Activated CD8-positive, alpha-beta memory T cell treated with anti-CD3 and anti-CD28 coated beads for 48 hours (primary cell): ENCODE measurements at places on chromosomes 11 and 22.

GRCh38 chr22:29587938-29588699 lies 7.2 kb upstream of the NIPSNAP1 start:
- DNase-seq = no peak

- DNase-seq = no peak
Observed at GRCh38 chr11:87298155-87298554, 260.4 kb downstream of the TMEM135 start.

GRCh38 chr22:17106785-17107546 lies 14.2 kb downstream of the TMEM121B start:
- DNase-seq = no peak

GRCh38 chr11:21968702-21969101 lies 224.2 kb upstream of the ANO5 start:
- no peak for DNase-seq

DNA sequence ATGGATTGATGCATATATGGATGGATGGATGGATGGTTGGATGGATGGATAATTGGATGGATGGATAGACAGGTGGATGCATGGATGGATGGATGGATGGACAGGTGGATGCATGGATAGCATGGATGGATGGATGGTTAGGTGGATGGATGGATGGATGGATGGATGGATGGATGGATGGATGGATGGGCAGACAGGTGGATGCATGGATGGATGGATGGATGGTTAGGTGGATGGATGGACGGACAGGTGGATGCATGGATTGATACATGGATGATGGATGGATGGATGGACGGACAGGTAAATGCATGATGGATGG lies 52.5 kb downstream of the MACROD1 start:
- DNase-seq = no peak

- no peak for DNase-seq
Observed at GRCh38 chr11:2452321-2453012, 7.7 kb downstream of the KCNQ1 start.

DNA sequence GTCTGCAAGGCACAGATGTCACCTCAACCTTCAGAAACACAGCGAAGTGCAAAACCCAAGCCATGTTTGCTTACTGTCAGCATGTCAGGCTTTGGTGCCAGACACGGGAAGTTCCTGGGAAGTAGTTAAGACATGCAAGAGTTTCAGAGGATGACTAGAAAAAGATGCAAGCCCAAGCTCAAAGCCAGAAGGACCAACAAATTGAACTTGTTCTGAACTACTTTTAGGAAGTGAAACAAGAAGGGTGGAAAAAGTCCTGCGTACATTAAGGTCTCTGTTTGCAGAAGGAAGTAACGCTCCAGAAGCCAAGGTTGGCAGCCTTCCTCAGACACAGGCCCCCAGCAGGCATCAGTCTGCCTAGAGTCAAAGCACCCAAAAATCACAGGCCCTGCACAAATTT lies 2.6 kb downstream of the AP1B1 start:
- DNase-seq = no peak

- DNase-seq = no peak
Observed at GRCh38 chr11:24870048-24870447, 373.2 kb downstream of the LUZP2 start.

GRCh38 chr11:60195923-60196368 lies 13.1 kb upstream of the MS4A6A start:
- DNase-seq = no peak

DNA sequence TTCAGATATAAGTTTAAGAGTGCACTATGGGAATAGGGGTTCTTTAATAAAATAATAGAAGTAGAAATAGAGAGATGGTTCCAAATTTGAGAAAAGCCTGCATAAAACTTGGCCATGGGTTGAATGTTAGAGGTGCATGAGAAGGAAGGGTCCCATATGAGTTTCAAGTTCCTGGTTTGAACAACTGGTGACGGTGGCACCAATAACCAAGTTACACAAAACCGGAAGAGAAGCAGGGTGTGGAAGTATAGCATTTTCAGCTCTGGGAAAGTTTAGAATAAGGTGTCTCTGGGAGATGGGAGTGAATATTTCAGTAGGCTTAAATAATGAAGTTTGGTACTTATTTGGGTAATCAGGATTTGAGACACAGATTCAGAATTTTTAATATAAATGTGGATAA lies 2.4 kb downstream of the CASP1 start:
- no peak for DNase-seq

DNA sequence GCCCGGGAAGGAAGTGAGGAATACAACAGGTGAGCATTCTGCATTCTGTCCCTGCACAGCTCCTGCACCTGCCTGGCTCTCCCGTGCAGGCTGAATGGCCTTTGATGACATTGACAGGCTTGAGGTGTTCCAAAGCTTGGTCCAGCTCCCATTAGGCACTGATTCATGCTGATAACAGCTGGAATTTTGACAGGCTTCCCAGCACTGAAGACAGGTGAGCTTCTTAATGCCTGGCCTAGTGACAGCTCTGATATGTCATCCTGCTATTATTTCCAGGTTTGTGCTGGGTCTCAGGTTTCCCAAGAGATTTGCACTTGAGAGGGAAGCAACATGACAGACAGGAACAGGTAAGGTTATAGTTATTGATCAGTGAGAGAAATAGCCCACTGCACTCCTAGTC lies 58.0 kb upstream of the MTNR1B start:
- DNase-seq = no peak

DNA sequence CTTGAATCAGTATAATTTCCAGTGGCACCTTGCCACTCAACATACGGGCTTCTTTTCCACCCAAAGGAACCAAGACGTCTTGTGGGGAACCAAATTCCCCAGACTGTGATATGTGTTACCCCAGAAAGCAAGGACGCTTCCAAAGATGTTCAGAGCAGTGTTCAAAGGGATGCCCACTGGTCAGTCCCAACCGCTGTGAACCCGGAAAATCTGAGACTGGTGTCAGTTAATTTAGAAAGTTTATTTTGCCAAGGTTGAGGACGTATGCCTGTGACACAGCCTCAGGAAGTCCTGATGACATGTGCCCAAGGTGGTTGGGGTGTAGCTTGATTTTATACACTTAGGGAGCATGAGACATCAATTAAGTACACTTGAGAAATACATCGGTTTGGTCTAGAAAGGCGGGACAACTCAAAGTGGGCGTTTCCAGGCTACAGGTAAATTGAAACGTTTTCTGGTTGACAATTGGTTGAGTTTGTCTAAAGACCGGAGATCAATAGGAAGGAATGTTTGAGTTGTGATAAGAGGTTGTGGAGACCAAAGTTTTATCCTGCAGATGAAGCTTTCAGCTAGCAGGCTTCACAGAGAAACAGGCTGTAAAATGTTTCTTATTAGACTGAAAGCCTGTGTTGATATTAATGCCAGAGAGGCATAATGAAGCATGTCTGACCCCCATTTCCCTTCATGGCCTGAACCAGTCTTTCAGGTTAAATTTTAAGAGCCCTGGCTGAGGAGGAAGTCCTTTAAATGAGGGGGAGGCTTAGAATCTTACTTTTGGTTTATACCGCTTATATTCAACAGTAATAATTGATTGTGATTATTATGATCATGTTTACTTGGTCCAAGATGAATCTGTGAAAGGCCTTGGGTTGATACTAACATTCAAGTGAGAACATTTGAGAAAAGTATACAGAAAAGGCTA lies 6.8 kb downstream of the APOL3 start:
- no peak for DNase-seq

DNA sequence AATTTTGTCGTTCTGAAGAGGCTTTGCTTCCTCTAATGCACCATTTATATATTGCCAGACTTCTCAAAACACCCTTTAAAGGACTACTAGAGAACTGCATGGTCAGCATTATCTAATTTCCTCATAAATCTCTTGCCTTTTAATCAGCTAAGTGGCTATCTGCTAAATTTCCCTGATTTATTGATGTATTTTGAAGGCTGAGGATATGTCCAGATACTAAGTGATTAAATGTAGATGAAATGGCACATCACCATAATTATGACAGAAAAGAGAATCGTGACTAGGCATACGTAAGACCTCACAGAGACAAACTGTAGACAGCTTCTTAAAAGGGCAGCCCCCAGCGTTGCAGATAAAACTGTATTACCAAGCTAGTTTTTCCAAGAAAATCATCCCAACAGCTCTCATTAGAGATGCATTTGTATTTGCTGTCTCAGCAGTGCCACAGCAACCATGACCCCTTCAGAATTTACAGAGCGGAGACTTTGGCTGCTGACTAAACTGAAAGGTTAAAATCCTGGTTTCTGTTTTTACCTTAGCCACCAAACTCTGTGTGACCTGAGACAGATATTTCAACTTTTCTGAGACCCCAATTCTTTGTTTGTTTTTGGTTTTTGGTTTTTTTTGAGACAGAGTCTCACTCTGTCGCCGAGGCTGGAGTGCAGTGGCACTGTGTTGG lies 67.1 kb upstream of the SLN start:
- DNase-seq = no peak

DNA sequence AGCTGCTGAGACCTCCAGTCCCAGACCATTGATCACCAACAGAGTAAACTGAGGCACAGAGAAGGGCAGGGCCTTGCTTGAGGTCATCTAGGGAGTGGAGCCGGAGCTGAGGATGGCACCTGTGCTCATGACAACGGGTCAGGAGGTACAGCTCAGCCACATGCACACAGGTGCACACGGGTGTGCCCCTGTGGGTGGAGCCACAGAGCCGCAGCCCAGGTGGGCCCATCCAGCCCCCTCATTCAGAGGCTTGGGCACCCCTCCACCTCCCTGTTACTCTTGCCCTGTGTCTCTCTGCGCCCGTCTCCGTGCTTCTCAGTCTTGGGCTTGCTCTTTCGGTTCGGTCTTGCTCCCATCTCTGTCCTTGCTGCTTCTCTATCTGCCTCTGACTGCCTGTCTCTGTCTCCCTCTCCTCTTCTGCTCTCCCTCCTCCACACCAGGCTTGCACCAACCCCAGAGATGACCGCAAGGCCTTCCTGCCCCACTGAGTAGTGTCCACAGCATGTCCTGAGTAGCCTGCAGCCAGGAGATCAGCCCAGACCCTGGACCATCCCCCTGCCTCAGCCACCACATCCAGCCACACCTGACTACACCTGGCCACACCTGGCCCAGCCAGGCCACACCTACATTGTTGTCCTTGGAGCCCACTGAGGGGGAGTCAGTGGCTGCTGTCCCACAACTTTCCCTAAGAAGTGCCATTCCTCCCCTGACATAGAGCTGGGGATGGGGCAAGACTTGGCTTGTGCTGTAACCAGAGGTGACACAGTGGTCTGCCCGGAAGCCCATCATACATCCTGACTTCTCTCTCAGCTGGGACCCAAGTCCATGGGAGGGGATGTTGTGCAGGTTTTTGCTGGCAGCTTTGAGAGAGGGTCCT lies 39.3 kb upstream of the CRYBB3 start:
- DNase-seq = no peak

GRCh38 chr11:6483015-6483414 lies 1.7 kb downstream of the TIMM10B start:
- DNase-seq = no peak

DNA sequence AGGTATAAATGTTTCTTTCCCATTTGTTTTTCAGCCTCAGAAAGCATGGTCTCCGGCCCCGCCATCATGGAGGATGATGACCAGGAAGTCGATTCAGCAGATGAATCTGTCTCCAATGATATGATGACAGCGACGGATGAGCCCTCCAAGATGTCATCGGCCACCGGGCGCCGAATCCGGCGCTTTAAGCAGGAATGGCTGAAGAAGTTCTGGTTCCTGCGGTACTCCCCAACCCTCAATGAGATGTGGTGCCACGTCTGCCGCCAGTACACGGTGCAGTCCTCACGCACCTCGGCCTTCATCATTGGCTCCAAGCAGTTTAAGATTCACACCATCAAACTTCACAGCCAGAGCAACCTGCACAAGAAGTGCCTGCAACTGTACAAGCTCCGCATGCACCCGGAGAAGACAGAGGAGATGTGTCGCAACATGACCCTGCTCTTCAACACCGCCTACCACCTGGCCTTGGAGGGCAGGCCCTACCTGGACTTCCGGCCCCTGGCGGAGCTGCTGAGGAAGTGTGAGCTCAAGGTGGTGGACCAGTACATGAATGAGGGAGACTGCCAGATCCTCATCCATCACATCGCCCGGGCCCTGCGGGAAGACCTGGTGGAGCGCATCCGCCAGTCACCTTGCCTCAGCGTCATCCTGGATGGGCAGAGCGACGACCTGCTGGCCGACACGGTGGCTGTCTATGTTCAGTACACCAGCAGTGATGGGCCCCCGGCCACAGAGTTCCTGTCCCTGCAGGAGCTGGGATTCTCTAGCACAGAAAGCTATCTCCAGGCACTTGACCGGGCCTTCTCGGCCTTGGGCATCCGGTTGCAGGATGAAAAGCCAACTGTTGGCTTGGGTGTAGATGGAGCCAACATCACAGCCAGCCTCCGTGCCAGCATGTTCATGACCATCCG lies 59.9 kb downstream of the SYT13 start:
- DNase-seq = no peak

GRCh38 chr22:36492109-36492508 lies 10.7 kb upstream of the TXN2 start:
- no peak for DNase-seq

GRCh38 chr11:47572715-47573255 lies 6.0 kb downstream of the KBTBD4 start:
- DNase-seq = no peak
